ENCODE measurements at places on chromosomes 2 and 18.
A peak's percentile ranks its signal among the peaks of the same experiment; 100 is the strongest.

DNA sequence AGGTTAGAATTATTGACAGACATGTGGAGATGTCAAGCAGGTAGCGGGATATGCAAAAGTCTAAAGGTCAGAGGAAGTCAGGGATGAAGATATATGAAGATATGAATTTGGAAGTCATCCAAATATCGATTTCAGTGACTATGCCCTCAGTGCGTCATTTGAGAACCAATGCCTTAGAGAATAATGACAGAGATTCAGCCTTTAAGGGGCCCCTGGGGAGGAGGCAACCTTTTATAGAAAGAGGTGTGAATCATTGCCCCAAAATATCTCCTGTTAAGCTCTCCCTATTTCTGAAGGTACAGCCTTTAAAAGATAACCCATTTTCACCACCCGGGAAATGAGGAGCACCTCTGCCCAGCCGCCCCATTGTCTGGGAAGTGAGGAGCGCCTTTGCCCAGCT is 223.4 kb downstream of the NCKAP5 start:
- H3K4me3 ChIP-seq, result no peak overlapping the region
- H3K36me3 ChIP-seq, result no peaks in the 10 kb centered on the region
- H3K4me1 ChIP-seq, result peaks cover 2% of the 10 kb centered on the region
- H3K27me3 ChIP-seq, result no peaks in the 10 kb centered on the region
- H3K27ac ChIP-seq, result no peak overlapping the region

GRCh38 chr2:127561371-127561770 is 25.9 kb downstream of the MYO7B start:
- no peaks in the 10 kb centered on the region for H3K4me1 ChIP-seq
- no peak for DNase-seq
- H3K36me3 ChIP-seq, result no peaks in the 10 kb centered on the region
- peaks cover 23% of the 10 kb centered on the region for H3K27me3 ChIP-seq

GRCh38 chr2:60556576-60557485 is 3.4 kb upstream of the BCL11A start:
- H3K27me3 ChIP-seq, result peaks cover 40% of the 10 kb centered on the region
- no peaks in the 10 kb centered on the region for H3K4me1 ChIP-seq
- DNase-seq, result no peak
- no peak overlapping the region for H3K27ac ChIP-seq
- no peak overlapping the region for H3K4me3 ChIP-seq

DNA sequence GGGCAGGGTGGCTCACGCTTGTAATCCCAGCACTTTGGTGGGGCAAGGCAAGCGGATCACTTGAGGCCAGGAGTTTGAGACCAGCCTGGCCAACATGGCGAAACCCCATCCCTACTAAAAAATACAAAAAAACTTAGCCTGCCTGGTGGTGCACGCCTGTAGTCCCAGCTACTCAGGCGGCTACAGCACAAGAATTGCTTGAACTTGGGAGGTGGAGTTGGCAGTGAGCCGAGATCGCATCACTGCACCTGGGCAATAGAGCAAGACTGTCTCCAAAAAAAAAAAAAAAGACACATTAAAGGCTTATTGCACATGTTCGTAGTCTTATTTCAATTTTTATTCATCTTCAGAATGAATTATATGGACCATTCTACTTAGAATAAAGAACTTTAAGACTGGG is 110.2 kb downstream of the BMPR2 start:
- no peak overlapping the region for H3K27ac ChIP-seq
- H3K27me3 ChIP-seq, result no peaks in the 10 kb centered on the region

DNA sequence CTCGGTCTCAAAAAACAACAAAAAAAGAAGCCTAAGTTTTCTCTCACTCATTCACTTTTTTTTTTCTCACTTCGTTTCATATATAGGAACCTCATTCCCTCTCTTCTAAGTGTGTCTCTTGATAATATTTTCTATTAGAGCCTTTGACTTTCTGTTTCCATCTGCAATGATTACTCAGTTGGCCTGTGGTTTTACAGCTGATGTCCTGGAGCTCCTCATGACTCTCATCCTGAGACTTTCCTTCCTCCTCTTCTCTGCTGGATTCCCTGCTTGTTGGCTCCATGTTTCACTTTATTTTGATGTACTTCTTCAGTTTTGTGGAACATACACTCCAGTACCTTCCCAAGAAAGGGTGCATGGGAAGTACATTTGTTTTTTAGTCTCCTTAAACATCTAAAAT is 154.2 kb upstream of the GATA6 start:
- no peak overlapping the region for H3K27ac ChIP-seq
- no peaks in the 10 kb centered on the region for H3K4me1 ChIP-seq
- H3K36me3 ChIP-seq, result no peaks in the 10 kb centered on the region
- no peak overlapping the region for H3K4me3 ChIP-seq
- DNase-seq, result peak; percentile 15

DNA sequence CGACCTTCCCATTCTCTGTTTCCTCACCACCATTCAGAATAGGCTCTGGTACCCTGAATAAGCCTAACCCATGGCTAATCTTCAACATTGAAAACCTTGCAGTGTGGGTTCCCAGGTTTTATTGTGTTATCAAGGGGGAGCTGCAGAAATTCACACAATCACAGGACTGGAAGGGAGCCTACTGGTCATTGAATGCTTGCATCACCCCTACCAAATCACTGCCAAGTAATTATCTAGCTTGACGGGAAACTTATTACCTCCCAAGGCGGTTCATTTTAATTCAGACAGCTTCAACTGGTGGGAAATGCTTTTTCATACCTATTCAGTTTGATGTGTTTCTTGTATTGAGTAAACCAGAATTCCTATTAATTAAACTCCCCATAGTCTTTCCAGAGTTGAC is 33.6 kb upstream of the EFEMP1 start:
- no peak for DNase-seq
- peaks cover 2% of the 10 kb centered on the region for H3K27me3 ChIP-seq
- no peak overlapping the region for H3K4me3 ChIP-seq
- no peaks in the 10 kb centered on the region for H3K36me3 ChIP-seq

- no peak for DNase-seq
- no peaks in the 10 kb centered on the region for H3K4me1 ChIP-seq
- H3K36me3 ChIP-seq, result no peaks in the 10 kb centered on the region
- H3K27ac ChIP-seq, result no peak overlapping the region
- no peak overlapping the region for H3K4me3 ChIP-seq
Measured at GRCh38 chr2:87401726-87402345, 346.1 kb upstream of the PLGLB2 start.

GRCh38 chr2:138948070-138948539 is 167.9 kb upstream of the NXPH2 start:
- no peak overlapping the region for H3K4me3 ChIP-seq
- H3K27ac ChIP-seq, result no peak overlapping the region
- H3K4me1 ChIP-seq, result no peaks in the 10 kb centered on the region
- peak; percentile 33 for DNase-seq

GRCh38 chr2:184692141-184692734 is 93.9 kb downstream of the ZNF804A start:
- H3K4me1 ChIP-seq, result no peaks in the 10 kb centered on the region
- no peaks in the 10 kb centered on the region for H3K36me3 ChIP-seq
- no peak overlapping the region for H3K27ac ChIP-seq
- H3K27me3 ChIP-seq, result no peaks in the 10 kb centered on the region

GRCh38 chr18:42033137-42033810 is 78.2 kb downstream of the PIK3C3 start:
- peaks cover 18% of the 10 kb centered on the region for H3K36me3 ChIP-seq
- H3K4me3 ChIP-seq, result no peak overlapping the region
- no peak for DNase-seq
- H3K27me3 ChIP-seq, result no peaks in the 10 kb centered on the region
- H3K4me1 ChIP-seq, result peaks cover 1% of the 10 kb centered on the region
- no peak overlapping the region for H3K27ac ChIP-seq

- H3K36me3 ChIP-seq, result no peaks in the 10 kb centered on the region
- H3K4me1 ChIP-seq, result peaks cover 14% of the 10 kb centered on the region
- H3K4me3 ChIP-seq, result no peak overlapping the region
Measured at GRCh38 chr2:28348149-28348567, 44.5 kb upstream of the FOSL2 start.

DNA sequence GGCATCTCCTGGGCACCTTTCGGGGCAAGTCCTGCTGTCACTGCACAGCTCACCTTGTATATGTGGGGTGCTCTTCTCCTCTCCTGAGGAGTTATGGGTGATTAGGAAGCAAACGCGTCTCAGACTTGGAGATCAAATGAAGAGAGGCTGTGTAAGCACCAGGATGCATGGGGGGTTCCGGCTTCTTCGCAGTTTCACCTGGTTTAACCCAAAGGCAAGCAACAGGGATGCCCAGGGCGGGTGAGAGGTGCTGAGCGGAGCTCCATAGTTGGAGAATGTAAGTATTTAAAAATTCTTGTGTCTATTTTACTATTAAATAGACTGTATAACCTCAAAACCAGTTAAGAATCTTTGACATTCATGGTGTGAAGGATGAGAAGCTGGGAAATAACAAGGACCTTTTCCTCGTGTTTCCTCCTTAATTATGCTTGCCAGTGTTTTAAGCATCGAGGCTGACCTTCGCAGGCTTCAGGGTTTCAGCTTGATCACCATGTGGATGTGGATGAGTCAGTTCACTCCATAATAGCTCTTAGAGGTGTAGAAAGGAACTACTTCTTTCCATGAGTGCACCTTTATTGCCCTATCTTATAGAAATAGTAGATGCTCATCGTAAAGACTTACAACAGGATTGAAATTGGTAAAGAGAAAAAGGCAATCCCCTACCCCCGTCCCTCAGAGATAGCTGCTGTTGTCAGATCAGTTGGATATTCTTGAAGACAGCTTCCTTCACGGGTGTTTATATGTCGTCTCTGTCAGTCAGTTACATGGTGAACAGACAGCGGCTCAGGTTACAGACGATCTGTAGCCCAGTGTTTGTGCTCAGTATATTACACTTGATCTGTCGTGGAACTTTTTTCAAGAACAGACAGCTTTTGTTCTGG is 201.1 kb downstream of the AGAP1 start:
- peaks cover 6% of the 10 kb centered on the region for H3K4me1 ChIP-seq
- no peak overlapping the region for H3K27ac ChIP-seq
- no peaks in the 10 kb centered on the region for H3K36me3 ChIP-seq
- DNase-seq, result peak; percentile 39

GRCh38 chr18:55587418-55588110 is 428 bp downstream of the TCF4 start:
- no peaks in the 10 kb centered on the region for H3K27me3 ChIP-seq
- H3K27ac ChIP-seq, result peak overlapping the region; percentile 99
- peak; percentile 51 for DNase-seq
- H3K36me3 ChIP-seq, result no peaks in the 10 kb centered on the region

DNA sequence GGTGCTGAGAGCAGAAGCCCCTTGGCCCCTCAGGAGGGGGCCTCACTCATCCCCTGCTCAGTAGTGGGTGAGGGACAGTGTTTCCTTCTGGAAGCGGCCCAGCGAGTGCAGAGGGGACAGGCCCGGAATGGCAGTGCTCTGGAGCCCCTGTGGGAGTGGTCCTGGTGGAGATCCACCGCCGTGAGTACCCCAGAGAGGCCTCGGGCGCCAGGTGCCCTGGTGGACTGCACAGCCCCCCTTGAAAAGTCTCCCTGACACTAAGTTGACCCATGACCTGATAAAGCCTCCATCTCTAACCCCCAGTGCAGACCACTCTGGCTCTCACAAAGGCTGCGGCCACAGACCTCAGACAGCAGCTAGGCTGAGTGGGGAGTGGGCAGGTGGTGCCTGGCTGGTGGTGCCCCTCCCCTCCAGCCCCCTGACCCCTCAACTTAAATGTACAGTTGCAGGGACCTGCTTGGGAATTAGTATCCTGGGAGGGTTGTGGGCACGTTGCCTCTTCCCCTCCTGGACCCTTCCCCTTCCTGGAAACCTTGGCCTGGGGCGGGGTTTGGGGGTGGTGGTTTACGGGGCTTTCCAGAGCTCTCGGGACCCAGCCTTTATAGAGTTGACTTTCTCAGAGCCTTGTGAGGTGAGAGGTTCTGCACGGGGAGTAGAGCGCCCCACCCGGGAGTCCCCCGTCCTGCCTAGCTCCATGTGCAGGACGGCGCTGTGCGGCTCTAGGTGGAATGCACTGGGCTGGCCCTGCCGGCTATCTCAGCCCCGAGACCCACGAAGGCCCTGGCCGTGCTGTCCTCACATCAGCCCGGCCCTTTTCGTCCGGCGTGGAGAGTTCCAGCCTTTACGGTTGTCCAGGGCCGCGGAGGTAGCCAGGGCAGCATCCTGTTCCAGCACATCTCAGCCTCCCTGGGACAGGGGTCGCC is 62.7 kb downstream of the RTP5 start:
- peaks cover 4% of the 10 kb centered on the region for H3K4me1 ChIP-seq
- H3K36me3 ChIP-seq, result no peaks in the 10 kb centered on the region
- H3K27me3 ChIP-seq, result peaks cover 6% of the 10 kb centered on the region
- no peak for DNase-seq

- no peaks in the 10 kb centered on the region for H3K36me3 ChIP-seq
- H3K27ac ChIP-seq, result no peak overlapping the region
- H3K4me1 ChIP-seq, result peaks cover 7% of the 10 kb centered on the region
Measured at GRCh38 chr18:11989966-11990380, 8.7 kb downstream of the IMPA2 start.

- no peak overlapping the region for H3K4me3 ChIP-seq
- no peak for DNase-seq
- no peaks in the 10 kb centered on the region for H3K27me3 ChIP-seq
- no peak overlapping the region for H3K27ac ChIP-seq
Measured at GRCh38 chr2:121667618-121668017, 18.4 kb upstream of the CLASP1 start.

DNA sequence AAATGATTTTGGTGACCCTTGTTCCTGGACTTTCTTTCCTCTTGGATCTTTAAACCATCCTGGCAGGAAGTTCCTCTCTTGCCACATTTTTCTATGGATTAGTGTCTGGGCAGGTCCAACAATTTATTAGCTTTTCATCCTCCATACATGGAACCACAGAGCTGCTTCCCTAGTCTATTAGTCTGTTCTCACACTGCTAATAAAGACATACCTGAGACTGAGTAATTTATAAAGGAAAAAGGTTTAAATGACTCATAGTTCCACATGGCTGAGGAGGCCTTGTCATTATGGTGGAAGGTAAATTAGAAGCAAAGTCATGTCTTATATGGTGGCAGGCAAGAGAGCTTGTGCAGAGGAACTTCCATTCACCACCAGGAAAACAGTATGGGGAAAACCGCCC is 122.9 kb downstream of the DDX1 start:
- H3K27me3 ChIP-seq, result no peaks in the 10 kb centered on the region
- H3K4me1 ChIP-seq, result no peaks in the 10 kb centered on the region
- H3K4me3 ChIP-seq, result no peak overlapping the region
- DNase-seq, result no peak
- H3K36me3 ChIP-seq, result no peaks in the 10 kb centered on the region

- peaks cover 8% of the 10 kb centered on the region for H3K36me3 ChIP-seq
- no peaks in the 10 kb centered on the region for H3K27me3 ChIP-seq
- H3K27ac ChIP-seq, result no peak overlapping the region
- no peak for DNase-seq
- H3K4me1 ChIP-seq, result no peaks in the 10 kb centered on the region
Measured at GRCh38 chr18:57705011-57705410, 83.4 kb upstream of the NARS1 start.

- no peak overlapping the region for H3K27ac ChIP-seq
- DNase-seq, result no peak
- H3K36me3 ChIP-seq, result no peaks in the 10 kb centered on the region
Measured at GRCh38 chr2:108418416-108418815, 30.6 kb upstream of the GCC2 start.

- peaks cover 11% of the 10 kb centered on the region for H3K36me3 ChIP-seq
- peaks cover 4% of the 10 kb centered on the region for H3K4me1 ChIP-seq
- no peak for DNase-seq
- no peaks in the 10 kb centered on the region for H3K27me3 ChIP-seq
- no peak overlapping the region for H3K27ac ChIP-seq
- H3K4me3 ChIP-seq, result no peak overlapping the region
Measured at GRCh38 chr2:27897717-27898116, 7.2 kb downstream of the BABAM2 start.
